ENCODE measurements at places on chromosomes 6 and 20. TPM values are rescaled to one million over a fixed set of nuclear protein-coding genes. Genes with fewer than 3 reads are reported as not detected.

The TRDN gene
- not detected for total RNA-seq

The GPR6 gene
- not detected for total RNA-seq

The FNDC11 gene
- total RNA-seq, result 1.1 TPM

The FAM184A gene
- 0.49 TPM for total RNA-seq

The KCNQ5 gene
- 2.9 TPM for total RNA-seq

The OLIG3 gene
- total RNA-seq, result not detected

The ME1 gene
- 14.3 TPM for total RNA-seq

The GSTA5 gene
- total RNA-seq, result not detected

The UFL1 gene
- 13.3 TPM for total RNA-seq

Data from mesangial cell (primary cell).